ENCODE measurements at places on chromosomes 7 and 10. TPM values are rescaled to one million over a fixed set of nuclear protein-coding genes. Genes with fewer than 3 reads are reported as not detected.

PRKCQ gene
- polyA plus RNA-seq, result 15.5 TPM

PRLHR gene
- not detected for polyA plus RNA-seq

- DNase-seq, result no peak
Observed at GRCh38 chr10:2970190-2970823, 97.0 kb upstream of the PFKP start.

DNA sequence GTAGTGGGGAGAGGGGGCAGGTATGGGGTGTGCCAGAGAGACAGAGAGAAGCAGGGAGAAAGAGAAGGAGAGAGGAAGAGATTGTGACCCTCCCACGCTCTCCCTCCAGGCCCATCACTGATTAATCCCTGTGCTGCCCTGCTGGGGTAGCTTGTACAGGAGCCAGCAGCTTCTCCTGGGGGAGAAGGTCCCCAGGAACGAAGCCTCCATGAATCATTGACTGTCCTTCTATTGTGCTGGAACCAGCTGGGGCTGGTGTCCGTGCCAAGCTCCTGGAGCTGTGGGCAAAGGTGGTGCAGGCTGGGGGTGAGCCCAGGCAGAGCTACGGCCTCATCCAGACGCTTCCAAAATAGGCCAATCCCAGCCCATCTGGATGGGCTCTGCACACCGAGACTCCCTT, 20.9 kb downstream of the AQP1 start:
- DNase-seq, result no peak

Measured in left renal pelvis (tissue), 4 donors.